CD4-positive, alpha-beta memory T cell (primary cell): ENCODE measurements at places on chromosomes 16 and 17.
A peak's percentile ranks its signal among the peaks of the same experiment; 100 is the strongest.

GRCh38 chr16:73025151-73025855 is 22.6 kb downstream of the ZFHX3 start:
- DNase-seq, result no peak
- no peak overlapping the region for H3K4me3 ChIP-seq
- no peaks in the 10 kb centered on the region for H3K4me1 ChIP-seq
- H3K27me3 ChIP-seq, result no peaks in the 10 kb centered on the region

DNA sequence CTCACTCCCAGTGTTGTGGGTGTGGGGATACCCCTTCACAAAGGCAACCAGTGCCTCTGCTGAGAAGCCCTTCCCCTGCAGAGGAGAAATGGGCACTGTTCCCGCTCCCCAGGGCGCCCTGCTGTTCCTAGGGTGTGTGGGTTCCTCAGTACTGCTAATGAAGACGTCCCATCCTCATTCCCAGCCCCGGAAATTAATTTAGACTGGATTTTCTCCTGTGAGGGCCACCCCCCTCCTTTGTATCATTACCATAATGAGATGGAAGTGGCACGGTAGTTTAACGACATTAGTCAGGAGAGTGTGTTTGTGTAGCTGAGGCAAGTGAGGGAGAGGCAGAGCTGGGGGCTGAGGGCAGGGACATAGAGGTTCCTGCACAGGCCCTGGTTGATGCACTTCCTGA is 53.2 kb downstream of the PIPOX start:
- H3K36me3 ChIP-seq, result peaks cover 95% of the 10 kb centered on the region
- H3K4me1 ChIP-seq, result no peaks in the 10 kb centered on the region
- H3K27me3 ChIP-seq, result no peaks in the 10 kb centered on the region
- no peak for DNase-seq
- H3K4me3 ChIP-seq, result no peak overlapping the region

- no peaks in the 10 kb centered on the region for H3K27me3 ChIP-seq
- H3K36me3 ChIP-seq, result no peaks in the 10 kb centered on the region
- no peak for DNase-seq
- no peak overlapping the region for H3K4me3 ChIP-seq
Measured at GRCh38 chr17:13419676-13420075, 182.1 kb downstream of the HS3ST3A1 start.

DNA sequence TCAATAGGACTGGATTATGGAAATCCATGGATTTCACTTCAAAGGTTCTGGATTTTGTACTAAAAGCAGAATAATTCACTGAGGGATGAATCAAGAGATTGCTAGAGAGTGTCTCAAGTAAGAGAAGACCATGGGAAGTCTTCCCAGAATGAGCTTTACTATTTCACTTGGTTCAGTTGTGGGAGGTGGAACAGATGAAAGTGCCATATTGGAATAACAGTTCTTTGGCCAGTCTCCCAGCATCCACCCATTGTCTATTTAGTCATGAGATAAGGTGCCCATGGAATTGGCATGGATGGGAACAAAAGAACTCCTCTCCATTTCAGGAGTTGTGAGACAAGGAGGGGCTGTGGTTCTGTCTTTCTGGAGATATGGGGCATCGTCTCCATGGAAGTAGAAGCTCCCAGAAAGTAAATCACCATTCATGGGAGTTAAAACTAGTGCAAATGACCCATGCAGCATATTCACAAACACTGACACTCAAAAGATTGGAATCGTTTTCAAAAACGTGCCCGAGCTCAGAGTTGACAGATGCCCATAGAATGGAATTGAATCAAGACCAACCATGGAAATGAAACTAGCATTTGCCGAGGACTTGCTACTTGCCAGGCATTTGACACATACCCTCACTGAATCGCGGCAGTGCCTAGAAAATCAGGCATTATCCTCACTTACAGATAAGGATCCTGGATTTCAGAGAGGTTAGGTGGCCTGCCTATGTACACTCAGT is 36.2 kb upstream of the CLEC3A start:
- no peak overlapping the region for H3K4me3 ChIP-seq
- DNase-seq, result no peak
- H3K4me1 ChIP-seq, result no peaks in the 10 kb centered on the region
- no peaks in the 10 kb centered on the region for H3K27me3 ChIP-seq
- H3K27ac ChIP-seq, result no peak overlapping the region

- DNase-seq, result no peak
- no peak overlapping the region for H3K4me3 ChIP-seq
- H3K27me3 ChIP-seq, result no peaks in the 10 kb centered on the region
- peaks cover 47% of the 10 kb centered on the region for H3K4me1 ChIP-seq
- no peak overlapping the region for H3K27ac ChIP-seq
Measured at GRCh38 chr16:84726669-84727467, 27.1 kb downstream of the USP10 start.

DNA sequence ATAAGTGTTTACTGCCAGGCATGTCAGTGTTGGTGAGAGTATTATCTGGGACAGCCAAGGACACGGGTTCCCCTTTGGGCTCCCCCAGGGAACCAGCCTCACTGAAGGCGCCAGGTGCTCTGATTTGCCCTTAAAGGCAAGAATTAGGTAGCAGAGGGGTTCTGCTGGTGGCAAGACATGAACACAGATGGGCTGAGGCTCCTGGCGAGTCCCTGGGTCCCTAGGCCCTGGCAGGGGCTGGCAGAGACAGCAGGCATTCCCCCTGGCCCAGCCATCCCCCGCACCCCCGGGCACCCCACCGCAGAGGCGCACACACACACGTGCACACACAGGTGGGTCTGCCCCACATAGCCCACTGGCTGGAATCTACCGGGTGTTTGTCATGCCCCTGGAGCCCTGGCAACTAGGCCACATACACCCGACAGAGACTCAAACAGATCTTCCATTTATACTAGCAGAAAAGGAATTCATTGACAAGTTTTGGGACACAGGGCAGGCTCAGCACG is 153.3 kb downstream of the C16orf78 start:
- H3K4me1 ChIP-seq, result no peaks in the 10 kb centered on the region
- no peaks in the 10 kb centered on the region for H3K36me3 ChIP-seq
- no peak overlapping the region for H3K4me3 ChIP-seq
- no peaks in the 10 kb centered on the region for H3K27me3 ChIP-seq
- no peak for DNase-seq
- H3K27ac ChIP-seq, result no peak overlapping the region

DNA sequence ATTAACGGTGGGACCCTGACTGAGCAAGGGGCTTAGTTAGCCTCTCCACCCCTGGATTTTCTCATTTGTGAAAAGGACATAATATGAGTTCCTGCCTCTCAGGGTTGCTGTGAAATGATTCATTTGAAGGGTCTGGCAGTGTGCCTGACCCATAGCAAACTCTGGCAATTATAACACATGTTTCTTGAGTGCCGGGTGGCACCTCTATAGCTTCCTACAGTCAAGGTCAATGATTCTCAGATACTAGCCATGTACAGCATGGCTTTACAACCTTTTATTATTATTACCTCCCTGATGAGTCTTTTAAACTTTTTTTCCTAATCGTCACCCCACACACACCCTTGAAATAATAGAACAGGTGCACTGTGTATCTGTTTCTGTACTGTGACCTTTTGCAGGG is 42.1 kb downstream of the TMEM114 start:
- no peaks in the 10 kb centered on the region for H3K27me3 ChIP-seq
- DNase-seq, result no peak
- no peaks in the 10 kb centered on the region for H3K36me3 ChIP-seq
- H3K27ac ChIP-seq, result no peak overlapping the region
- no peaks in the 10 kb centered on the region for H3K4me1 ChIP-seq
- H3K4me3 ChIP-seq, result no peak overlapping the region

GRCh38 chr16:4663777-4664465 is 29.4 kb upstream of the NUDT16L1 start:
- no peak overlapping the region for H3K4me3 ChIP-seq
- DNase-seq, result no peak
- H3K36me3 ChIP-seq, result peaks cover 9% of the 10 kb centered on the region
- H3K27ac ChIP-seq, result peak overlapping the region; percentile 57

- no peaks in the 10 kb centered on the region for H3K4me1 ChIP-seq
- no peak overlapping the region for H3K27ac ChIP-seq
- no peak for DNase-seq
- H3K27me3 ChIP-seq, result peaks cover 4% of the 10 kb centered on the region
Measured at GRCh38 chr17:55702150-55702549, 20.5 kb downstream of the TMEM100 start.

DNA sequence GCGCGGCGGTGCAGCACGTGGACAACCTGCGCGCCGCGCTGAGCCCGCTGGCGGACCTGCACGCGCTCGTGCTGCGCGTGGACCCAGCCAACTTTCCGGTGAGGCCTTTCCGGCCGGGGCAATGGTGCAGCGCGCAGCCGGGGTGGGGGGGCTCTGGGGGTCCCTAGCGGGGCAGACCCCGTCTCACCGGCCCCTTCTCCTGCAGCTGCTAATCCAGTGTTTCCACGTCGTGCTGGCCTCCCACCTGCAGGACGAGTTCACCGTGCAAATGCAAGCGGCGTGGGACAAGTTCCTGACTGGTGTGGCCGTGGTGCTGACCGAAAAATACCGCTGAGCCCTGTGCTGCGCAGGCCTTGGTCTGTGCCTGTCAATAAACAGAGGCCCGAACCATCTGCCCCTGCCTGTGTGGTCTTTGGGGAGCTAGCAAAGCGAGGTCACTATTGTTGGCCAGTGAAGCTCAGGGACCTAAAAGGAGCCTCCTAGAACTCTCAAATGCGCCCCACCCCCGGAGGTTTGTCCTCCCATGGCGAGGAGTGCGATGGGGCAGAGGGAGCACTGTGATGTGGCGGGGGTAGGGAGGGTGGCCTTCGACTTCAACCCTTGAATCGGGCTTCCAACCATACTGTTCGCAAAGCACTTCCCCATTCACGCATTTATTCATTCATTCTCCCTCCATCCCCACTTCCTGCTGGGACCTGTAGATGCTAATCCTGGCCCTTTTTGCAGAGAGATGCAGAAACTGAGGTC is 770 bp downstream of the HBM start:
- peaks cover 22% of the 10 kb centered on the region for H3K4me1 ChIP-seq
- DNase-seq, result no peak
- no peak overlapping the region for H3K4me3 ChIP-seq
- no peak overlapping the region for H3K27ac ChIP-seq
- peaks cover 29% of the 10 kb centered on the region for H3K27me3 ChIP-seq

DNA sequence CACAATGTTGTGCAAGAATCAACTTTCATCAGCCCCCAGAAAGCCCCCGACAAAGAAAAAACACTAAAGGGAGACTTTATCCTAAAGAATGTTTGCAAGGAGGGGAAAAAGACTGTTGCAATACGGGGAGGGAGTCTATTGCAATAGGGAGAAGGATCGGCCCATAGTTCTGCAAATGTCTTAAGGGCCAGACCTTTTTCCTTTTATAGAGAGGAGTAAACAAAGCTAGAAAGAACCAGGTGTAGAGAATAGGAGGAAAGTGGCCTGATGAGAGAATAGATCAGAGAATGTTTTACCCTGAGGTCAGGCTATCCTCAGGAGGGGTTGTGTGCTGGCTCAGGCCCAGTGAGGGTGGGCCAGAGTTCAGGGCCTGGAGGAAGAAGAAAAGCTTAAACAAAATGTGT is 8.7 kb upstream of the CAVIN1 start:
- H3K36me3 ChIP-seq, result no peaks in the 10 kb centered on the region
- no peak overlapping the region for H3K4me3 ChIP-seq
- no peaks in the 10 kb centered on the region for H3K27me3 ChIP-seq
- peaks cover 4% of the 10 kb centered on the region for H3K4me1 ChIP-seq

DNA sequence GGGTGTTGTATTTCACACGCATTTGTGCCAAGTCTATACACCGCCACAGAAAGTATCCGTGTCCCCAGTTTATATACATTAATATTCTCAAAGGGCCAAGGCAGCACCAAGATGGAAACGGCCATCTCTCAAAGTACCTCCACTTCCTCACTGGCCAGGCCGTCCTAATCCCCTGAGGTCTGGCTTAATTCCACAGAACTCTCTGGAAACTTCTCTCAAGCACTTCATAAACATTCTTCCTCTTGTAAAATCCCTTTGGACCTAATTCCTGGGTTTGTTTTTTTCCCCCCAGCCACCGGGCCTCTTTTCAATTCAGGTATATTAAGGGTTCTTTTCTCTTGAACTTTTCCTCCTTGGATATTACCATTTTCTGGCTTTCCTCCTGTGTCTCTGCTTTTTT is 5.1 kb upstream of the ERN1 start:
- no peak overlapping the region for H3K4me3 ChIP-seq
- H3K36me3 ChIP-seq, result no peaks in the 10 kb centered on the region
- no peak overlapping the region for H3K27ac ChIP-seq
- H3K27me3 ChIP-seq, result no peaks in the 10 kb centered on the region

- H3K27ac ChIP-seq, result peak overlapping the region; percentile 25
- peak; percentile 85 for DNase-seq
- H3K4me3 ChIP-seq, result no peak overlapping the region
- H3K27me3 ChIP-seq, result no peaks in the 10 kb centered on the region
Measured at GRCh38 chr17:82200743-82201497, 11.7 kb downstream of the CCDC57 start.

DNA sequence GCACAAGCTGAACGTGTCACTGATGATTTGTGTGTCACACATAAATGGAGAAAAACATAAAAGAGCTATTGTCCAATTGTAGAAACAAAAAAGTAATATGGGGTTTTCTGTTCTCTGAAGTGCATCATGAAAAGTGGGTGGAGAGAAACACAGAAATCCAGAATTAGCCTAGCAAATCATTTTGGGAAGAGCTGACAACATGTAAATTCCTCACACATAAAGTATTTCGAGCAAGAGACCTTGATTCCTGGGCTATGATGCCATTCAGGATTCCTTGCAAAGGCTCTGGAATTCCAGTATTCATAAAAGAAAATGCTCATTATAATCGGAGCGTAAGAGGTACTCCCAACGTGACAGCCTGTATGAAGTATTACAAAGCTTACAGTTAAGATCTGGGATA is 1.1 kb downstream of the DCUN1D3 start:
- no peaks in the 10 kb centered on the region for H3K36me3 ChIP-seq
- H3K4me1 ChIP-seq, result peaks cover 45% of the 10 kb centered on the region
- no peaks in the 10 kb centered on the region for H3K27me3 ChIP-seq
- peak overlapping the region; percentile 91 for H3K4me3 ChIP-seq
- peak overlapping the region; percentile 88 for H3K27ac ChIP-seq

GRCh38 chr17:10050597-10051101 is 145.6 kb upstream of the RCVRN start:
- no peaks in the 10 kb centered on the region for H3K36me3 ChIP-seq
- no peak overlapping the region for H3K27ac ChIP-seq
- no peak for DNase-seq
- H3K4me3 ChIP-seq, result no peak overlapping the region

- H3K27me3 ChIP-seq, result no peaks in the 10 kb centered on the region
- no peak overlapping the region for H3K27ac ChIP-seq
- H3K36me3 ChIP-seq, result peaks cover 13% of the 10 kb centered on the region
- no peak overlapping the region for H3K4me3 ChIP-seq
Measured at GRCh38 chr16:30934827-30935557, 11.6 kb downstream of the FBXL19 start.

- H3K27me3 ChIP-seq, result no peaks in the 10 kb centered on the region
- H3K36me3 ChIP-seq, result no peaks in the 10 kb centered on the region
- H3K27ac ChIP-seq, result no peak overlapping the region
- DNase-seq, result no peak
- H3K4me3 ChIP-seq, result no peak overlapping the region
- H3K4me1 ChIP-seq, result no peaks in the 10 kb centered on the region
Measured at GRCh38 chr17:50576864-50577263, 16.3 kb downstream of the CACNA1G start.

- no peak overlapping the region for H3K4me3 ChIP-seq
- H3K36me3 ChIP-seq, result no peaks in the 10 kb centered on the region
- H3K27ac ChIP-seq, result no peak overlapping the region
- DNase-seq, result no peak
- H3K4me1 ChIP-seq, result no peaks in the 10 kb centered on the region
Measured at GRCh38 chr16:19935694-19936093, 51.0 kb upstream of the GPRC5B start.
